Stimulated activated CD8-positive, alpha-beta memory T cell treated with anti-CD3 and anti-CD28 coated beads, Interleukin-7, amount 100 ng/mL, for 1 hour (primary cell): ENCODE measurements at places on chromosomes 5 and 9.

DNA sequence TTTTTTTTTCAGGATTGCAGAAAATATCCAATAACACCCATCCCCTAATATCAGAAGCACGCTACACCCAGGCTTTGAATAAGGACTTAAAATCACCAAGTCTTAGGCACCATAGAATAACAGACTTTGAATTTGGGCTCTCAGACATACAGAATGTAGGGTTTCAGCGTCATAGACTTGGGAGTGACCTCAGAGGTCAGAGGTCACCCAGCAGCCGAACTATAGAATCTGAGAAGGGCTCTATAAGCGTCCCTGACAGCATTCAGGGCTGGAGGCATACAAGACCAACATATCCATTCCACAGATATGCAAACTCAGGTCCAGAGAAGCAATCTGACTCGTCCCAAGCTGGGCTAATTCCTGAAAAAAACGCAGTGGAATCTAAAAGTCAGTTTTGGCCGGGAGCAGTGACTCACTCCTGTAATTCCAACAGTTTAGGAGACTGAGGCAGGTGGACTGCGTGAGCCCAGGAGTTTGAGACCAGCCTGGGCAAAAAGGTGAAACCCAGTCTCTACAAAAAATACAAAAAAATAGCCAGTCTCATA lies 34.7 kb downstream of the SLC6A7 start:
- no peak for DNase-seq

GRCh38 chr5:135085936-135086725 lies 52.1 kb upstream of the PITX1 start:
- no peak for DNase-seq

GRCh38 chr9:92463984-92464383 lies 18.3 kb downstream of the ASPN start:
- DNase-seq, result no peak

DNA sequence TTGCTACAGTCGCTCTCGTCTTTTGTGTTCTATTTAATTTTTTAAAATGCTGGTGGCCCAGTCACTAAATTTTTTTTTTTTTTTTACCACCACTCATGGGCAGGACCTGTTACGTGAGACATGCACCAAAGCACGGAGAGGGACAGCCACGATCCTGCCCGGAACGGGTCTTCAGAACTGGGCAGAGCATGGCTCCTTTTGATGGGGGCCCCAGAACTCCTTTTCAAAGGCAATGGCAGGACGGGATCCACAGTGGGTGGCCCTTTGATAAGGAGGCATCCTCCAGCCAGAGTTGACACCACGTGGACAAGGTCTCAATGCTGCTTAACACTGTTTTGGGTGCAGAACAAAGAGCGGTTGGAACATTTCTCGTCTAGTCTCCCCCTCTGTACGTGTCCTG lies 50.0 kb downstream of the TENT4A start:
- DNase-seq, result no peak

- no peak for DNase-seq
Measured at GRCh38 chr5:39186722-39187539, 32.4 kb downstream of the FYB1 start.

DNA sequence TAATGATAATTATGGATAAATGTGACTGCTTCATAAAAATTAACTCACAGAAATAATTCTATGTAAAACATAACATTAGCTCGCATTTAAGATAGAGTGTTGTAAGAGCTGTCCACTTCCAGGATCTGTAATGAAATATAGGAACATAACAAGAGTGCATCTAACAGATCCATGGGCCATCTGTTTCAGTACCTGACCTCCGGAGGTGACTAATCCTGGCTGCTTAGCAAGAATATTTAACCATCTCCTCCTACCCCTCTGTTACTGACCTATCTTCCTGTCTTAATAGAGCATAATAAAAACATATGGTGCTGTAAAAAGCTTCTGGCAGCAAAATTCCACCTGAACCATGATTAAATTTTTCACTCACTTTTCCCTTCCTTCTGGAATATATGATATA lies 7.1 kb downstream of the PLCXD3 start:
- DNase-seq, result no peak

DNA sequence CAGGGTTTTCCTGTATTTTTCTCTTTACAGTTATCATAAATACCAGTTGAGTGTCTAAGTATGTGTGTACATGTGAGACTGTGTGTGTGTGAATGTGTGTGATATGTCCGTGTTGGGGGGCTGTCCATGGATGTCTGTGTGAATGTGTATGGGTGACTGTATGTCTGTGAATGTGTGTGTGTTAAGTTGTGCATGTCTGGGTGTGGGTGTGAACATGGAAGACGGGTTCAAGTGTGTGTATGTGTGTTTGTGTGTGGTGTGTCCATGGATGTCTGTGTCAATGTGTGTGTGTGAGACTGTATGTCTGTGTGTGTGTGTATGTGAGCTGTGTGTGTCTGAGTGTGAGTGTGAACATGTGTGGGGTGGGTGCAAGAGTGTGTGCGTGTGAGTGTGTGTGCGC lies 55.0 kb downstream of the VAV2 start:
- no peak for DNase-seq

GRCh38 chr5:181281077-181281983 lies 20.4 kb upstream of the TRIM52 start:
- no peak for DNase-seq

- DNase-seq, result no peak
Measured at GRCh38 chr9:96222132-96222531, 79.8 kb downstream of the HSD17B3 start.

- no peak for DNase-seq
Measured at GRCh38 chr9:92709240-92709639, 39.3 kb upstream of the IPPK start.

DNA sequence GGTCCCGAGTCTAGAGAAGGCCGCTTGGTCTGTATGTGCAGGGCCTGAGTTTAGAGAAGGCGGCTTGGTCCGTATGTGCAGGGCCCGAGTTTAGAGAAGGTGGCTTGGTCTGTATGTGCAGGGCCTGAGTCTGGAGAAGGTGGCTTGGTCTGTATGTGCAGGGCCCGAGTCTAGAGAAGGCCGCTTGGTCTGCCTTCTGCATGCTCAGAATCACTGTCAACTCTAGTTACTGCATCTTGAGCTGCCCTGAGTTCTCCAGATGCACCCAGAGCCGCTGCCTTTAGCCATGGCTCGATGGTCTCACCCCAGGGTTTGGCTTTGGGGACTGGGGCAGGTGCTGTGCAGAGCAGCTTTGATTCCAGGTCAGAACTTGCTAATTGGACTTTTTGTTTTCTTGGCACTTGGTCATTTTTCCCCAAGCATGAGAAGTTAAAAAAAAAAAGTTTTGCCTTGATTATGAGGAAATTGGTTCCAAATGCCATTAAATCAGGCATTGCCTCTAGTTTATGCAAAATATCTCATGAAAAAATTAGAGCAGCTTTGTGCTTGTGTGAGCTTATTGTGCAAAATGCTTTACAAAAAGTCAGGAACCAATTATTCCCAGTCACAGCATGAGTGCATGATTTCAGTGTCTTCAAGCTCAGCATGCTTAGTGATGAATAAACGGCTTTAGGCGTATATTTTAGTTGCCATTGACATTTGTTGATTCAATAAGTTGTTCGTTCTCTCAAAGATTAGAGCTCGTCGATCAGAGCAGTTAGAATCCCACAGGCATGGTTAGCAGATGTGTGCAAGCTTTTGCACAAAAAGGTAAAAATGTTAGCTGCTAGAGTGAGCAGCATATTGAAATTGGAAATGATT lies 25.4 kb upstream of the EXOC3 start:
- DNase-seq, result no peak

DNA sequence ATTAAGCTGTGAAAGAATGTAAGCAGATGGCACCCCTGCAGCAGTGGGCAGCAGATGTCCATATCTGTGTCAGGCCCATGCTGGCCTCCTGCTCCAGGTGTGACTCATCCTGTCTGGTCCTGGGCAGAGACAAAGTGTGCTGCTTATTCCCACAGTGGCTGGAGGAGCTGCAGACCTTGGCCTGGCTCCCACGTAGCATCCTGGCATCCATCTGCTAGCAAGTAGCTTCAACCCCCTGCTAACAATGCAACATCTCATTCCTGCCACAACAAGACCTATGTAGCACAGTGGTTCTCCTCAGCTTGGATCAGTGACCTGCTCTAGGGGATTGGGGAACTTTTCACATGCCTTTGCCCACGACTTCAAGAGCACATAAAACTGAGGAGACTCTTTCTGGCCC lies 126.4 kb upstream of the SLC12A2 start:
- no peak for DNase-seq

DNA sequence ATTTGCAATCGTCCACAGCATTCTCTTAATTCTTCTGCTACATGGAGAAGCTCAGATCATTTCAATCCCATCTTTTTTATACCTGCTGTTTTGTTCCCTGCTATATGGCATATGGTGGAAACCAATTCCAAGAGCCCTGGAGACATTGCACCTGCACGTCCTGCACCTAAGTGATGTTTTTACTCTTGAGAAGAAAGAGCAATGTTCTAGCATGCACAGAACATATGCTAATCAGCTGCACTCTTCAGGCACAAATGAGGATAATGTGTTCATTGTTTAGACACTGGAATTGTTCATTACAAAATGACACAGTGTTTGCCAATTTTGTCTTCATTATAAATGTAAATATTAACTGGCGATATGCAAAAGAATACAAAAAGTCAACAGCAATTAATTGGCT lies 935.8 kb downstream of the TLE4 start:
- DNase-seq, result no peak

DNA sequence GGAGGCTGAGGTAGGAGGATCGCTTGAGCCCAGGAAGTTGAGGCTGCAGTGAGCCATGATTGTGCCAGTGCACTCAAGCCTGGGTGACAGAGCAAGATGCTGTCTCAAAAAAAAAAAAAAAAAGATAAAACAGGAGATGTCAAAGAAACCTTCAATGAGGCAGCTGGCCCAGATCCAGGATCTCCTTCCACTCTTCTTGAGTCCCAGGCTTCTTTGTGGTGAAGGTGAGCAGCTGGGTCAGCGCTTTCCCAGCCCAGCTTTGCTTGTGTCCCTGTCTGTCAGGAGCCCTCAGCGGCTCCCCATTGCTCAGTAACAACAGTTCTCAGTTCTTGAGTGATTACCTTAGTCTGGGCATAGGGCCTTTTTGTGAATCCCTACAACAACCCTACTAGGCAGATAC lies 69.4 kb upstream of the PSD2 start:
- no peak for DNase-seq

DNA sequence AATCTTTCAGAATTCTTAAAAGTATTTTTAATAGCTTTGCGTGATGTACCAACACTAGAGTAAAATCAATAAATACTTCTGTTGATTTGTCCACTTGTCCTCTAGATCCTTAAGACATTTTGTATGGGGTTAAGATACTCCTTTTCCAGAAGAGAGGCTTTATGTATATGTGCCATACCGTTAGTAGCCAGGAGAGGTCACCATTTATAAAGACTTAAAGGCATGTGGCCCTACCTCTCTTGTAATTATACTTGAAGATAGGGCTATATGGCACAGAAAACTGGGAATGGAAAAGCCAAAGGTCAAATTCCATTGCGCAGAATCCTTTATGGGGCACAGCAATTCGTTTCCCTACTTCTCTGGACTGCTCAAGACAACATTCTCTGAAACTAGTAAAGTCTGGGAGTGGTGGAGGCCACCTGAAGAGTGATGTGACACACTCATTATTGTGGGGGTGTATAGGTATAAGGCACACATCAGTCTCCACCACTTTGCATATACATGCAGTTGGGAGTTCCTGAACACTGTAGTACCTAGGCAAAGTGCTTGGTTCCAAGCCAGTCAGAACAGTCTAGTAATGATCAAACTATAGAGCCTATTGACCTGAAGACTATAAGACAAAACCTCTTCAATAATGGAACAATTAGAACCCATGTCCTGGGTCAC lies 140.1 kb upstream of the FBXL17 start:
- no peak for DNase-seq

GRCh38 chr5:90437663-90438062 lies 28.1 kb upstream of the CETN3 start:
- no peak for DNase-seq

GRCh38 chr5:104241046-104241445 lies 678.5 kb upstream of the NUDT12 start:
- DNase-seq, result no peak

GRCh38 chr5:180494510-180495181 lies 467 bp downstream of the CNOT6 start:
- no peak for DNase-seq

DNA sequence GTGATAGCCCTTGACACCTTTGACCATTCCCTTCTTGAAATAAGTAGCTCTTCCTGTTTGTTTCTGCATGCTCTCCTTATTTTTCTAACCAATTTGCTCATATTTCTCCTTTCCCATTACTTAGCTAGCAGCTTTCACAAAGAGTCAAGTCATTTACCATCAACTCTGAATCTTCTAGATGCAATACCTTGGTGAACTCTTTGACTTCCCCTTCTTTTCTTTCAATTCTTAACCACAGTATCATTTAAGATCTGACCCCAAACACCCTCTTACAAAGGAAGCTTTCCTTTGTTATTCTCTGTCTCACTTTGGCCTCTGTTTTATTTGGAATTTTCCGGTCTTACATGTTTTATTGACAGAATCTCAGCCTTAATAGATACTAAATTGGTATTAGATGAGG lies 14.0 kb downstream of the NFX1 start:
- no peak for DNase-seq

DNA sequence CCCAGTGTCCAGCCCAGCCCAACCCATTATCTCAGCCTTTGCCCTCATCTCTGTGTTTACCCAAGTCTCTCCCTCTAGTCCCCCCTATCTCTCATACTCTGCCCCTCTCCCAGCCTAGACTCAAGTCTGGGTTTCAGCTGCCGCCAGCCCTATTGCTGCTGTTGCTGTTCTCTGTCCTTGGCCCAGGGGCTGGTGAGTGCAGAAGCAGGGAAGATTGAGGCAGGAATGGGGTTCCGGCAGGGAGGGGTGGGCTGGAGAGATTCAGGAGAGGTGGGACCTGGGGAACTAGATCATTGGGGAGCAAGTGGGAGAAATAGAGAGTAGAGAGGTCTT lies 702 bp downstream of the TMEM8B start:
- no peak for DNase-seq

DNA sequence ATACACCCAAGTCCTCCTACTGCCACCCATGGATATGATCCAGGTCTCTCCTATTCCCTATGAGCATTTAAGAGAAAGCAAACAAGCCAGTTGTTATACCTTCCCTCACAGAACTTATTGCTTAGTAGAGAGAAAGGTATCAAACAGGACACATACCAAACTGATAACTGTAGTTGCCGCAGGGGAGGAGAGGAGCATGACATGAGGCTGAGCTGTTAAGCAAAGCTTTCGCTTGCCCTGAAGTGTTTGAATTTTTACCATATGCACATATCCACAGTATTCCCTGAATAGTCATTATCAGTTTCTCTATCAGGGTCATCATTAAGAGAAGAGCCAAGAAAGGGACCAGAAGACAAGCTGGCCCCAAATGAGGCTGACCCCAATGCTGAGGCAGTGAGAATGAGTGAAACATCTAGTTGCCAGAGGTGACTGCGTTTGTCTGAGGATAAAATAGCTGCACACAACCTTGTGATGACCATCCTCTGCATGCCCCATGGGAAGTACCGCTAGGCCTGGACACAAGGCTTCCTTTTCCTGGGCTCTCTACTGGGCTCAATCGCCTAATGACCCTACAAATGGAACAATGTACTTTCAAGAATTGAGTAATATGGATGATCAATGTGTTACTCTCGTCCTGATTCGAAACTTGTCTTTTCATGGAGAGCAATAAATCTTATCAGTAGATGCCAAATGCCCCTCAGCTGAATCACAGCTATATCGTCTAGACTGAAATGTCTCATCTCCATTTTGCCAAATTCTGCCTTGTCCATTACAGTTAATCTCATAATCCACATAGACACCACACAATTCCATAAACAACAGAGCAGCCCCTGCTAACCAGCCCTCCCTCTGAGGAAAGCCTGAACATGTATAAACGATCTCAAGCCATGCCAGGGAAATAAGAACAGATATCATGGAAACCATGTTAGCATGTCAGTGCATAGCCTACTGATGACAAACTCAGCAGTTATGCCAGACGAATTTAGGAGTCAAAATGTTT lies 4.3 kb upstream of the IFNK start:
- DNase-seq, result no peak
